ENCODE measurements at places on chromosomes 11 and 22.
A peak's percentile ranks its signal among the peaks of the same experiment; 100 is the strongest.

GRCh38 chr11:133339495-133340140 is 192.7 kb downstream of the OPCML start:
- DNase-seq, result no peak

DNA sequence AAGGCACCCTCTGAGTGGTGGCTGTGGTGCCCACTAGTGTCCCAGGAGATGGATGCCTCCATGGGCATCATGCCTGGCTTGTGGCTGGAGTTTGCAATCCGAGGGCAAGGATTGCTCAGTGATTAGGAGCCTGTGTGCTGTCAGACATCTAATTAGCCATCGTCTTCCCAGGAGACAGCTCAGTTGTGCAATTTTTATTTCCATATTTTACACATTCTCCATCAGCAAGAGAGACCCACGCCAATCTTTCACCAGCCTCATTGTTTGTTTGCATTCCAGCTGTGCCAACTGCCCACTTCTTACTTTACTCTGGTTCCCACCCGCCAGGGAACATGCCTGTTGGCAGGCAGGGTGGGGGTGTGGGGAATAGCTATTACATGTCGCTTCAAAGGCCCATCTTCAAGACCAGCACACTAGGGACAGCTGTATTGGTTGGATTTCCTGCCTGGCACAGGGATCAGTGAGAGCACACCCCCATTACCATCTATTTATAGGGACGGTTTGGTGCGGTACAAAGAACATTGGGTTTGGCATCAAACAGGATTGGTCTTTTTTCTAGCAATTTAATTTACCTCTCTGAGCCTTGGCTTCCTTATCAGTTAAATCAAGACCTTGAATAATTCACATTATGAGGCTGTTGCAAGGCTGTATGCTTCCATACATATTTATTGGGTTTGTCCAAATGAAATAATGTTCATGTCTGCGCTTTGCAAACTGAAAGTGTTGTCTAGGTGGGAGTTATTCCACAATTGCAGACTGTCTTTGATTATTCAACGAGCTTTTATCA is 80.7 kb upstream of the NAV2 start:
- no peak for DNase-seq

GRCh38 chr11:111185266-111185665 is 60.3 kb upstream of the POU2AF2 start:
- DNase-seq, result no peak

DNA sequence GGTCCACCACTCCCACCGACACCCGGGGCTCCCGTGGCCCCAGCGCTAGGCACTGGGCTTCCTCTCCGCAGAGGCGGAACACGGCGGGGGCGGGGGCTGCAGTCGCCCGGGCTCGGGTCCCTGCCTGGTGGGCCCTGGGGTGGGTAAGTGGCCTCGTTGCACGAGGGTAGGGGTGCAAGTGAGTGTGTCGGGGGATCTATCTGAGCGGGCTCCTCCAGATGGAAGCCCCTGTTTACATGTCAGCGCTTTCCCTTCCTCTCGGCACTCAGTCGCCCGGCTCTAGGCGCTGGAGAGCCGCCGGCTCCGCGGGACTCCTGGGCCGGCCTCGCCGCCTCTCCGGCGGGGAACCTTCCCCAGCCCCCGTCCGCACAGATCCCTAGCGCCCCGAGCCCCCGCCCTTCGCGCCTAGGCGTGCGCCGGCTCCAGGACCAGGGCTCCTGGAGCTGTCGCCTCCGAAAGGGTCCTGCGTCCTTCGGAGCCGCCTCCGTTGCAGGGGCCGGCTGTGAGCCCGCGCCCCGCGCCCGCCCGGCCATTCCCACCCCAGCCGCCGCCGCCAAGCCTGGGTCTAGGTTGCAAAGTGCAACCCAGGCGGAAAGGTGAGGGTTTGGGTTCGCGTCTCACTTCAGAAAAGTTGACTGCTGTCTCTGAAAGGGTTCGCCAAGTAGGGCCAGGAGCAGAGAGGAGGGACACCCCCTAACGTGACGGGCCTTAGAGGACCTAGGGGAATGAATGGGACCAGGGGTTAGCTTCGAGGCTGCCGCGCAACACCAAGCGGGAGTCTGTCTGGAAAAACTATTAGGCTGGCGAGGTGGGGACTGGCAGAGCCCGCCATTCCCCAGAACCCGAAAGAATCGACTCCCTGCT is 978 bp downstream of the FLI1 start:
- DNase-seq, result no peak

- no peak for DNase-seq
Measured at GRCh38 chr11:40030867-40031266, 1428.6 kb downstream of the LRRC4C start.

- DNase-seq, result no peak
Measured at GRCh38 chr22:32130464-32130863, 28.6 kb downstream of the C22orf42 start.

DNA sequence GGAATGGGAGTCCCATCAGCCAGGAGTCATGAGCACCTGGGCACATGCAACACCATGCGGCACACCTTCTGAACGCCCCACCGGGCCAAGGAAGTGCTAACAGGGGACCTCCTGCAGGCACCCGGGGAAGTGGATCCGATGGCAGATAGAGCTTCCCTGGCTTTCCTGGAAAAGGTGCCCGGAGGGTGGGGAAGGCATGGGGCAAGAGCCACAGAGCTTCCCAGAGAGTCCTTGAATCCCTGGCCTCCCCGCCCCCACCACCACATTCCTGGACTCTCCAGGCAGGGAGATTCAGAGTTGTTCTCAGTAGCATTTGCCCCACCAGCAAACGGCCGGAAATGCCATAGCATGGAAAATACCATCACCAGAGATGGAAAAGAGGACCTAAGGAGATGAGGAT is 8.3 kb downstream of the TRIM29 start:
- no peak for DNase-seq

GRCh38 chr22:40215266-40215665 is 37.5 kb downstream of the TNRC6B start:
- DNase-seq, result no peak

DNA sequence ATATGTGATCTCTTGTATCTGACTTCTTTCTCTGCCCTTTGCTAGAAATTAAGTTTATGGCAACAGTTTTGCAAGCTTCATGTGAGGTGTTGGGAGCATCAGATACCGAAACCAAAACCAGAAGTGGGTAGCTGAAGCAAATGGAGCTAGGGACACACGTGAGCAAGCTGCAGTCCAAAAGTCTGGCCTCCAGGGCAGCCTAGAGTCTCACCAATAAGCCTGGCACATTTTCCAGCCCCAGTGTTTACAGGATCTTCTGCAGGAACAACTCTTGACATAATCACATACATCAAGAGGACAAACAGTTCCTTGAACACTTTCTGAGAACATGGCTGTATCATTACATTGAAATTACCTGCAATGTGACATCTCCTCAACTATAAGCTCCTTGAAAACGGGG is 114.1 kb downstream of the LARGE1 start:
- DNase-seq, result no peak

- DNase-seq, result peak; percentile 35
Measured at GRCh38 chr11:68142028-68142412, 20.8 kb upstream of the CHKA start.

GRCh38 chr11:2272946-2273280 is 2.5 kb upstream of the ASCL2 start:
- DNase-seq, result no peak

GRCh38 chr11:128334311-128335044 is 252.9 kb downstream of the ETS1 start:
- no peak for DNase-seq

DNA sequence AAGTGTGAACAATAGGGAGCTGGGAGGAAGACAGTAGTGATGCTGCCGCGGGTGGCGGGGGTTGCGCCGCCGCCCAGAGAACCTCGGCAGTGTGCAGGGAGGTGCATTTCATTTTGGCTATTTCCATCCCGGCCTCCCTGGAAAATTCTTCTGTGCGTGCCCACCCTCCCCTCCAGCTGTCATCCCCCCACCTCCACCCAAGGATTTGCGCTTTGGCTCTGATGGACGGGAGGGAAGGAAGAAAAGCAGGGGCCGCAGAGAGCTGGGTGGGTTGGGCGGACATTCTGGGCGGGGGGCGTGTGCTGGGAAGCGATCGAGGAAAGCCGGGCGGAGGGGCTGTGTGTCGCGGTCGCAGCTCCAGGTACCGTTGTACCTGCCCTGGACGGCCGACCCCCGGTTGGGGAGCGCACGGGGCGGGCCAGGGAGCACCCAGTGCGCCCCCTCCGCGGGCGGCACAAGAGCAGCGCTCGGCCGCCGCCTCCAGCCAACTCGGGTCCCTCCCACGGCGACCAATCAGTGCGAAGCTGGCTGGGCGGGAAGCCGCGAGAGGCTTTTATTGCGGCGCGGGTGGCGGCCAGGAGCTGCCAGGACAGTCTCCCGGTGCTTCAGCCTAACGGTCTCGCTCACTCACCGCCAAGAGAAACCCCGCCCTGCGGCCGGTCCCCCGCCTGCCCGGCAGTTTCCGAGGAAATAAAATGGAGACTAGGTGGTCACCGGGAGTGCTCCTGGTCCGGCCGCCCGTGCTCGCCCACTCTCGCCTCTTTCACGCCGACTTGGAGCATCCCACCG is 1.6 kb downstream of the NCAM1 start:
- no peak for DNase-seq

DNA sequence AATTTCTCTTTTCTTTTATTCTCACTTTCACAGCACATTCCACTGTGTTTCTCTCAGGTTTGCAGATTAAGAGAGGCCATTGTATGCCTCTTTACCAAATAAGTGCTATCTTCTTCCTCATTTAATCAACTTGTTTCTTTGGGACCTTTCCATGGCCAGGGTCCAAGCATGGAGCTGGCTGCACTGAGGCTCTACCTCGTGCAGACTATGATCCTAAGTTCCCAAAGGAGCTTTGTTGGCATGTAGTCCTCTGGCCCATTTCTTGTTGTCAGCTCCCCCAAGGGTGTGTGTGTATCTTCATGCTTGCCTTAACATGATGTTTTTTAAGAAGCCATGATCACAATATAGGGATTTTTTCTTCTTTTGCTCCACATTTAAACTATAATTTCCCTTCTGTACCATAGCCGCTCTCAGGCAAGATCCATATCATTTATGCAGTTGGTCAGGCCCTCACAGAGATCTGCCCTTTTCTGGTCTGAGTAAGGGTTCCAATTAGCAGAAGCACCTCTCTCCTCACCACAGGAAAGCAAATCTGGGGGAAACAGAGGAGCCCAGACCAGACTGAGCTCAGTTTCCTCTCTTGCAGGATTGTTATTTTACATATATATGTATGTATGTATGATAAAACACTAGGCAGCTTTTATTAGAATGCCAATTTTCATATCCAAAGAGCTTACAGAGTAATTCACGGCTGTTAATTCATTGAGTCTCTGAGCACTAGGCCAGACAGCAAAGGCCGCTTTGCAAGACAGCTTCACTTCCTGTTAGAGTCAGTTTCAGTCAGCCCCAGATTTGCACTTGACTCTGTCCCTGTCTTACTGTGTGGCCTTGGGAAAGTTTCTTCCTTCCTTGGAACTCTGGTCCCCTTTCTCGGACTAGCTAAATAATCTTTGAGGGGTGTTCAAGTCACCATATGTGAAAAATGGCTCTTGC is 34.3 kb downstream of the CYB5R2 start:
- no peak for DNase-seq

DNA sequence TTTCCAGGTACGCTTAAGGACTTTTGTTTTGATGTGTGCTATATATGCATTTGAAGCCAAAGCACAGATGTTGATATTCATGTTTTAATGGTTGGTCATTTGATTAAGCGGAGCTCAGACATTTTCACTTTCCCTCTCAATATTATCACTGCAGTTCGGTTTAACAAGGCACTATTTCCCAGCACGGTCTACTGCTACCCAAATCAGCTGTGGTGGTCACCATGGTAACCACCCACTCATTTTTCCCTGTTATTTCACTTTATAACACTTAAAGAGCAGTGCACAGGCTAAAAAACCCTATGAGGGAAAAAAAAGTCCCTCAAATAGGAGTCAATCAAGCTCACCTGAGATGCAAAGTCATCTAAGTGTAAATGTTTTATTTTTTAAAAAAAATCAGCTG is 439.6 kb upstream of the CCDC90B start:
- no peak for DNase-seq

DNA sequence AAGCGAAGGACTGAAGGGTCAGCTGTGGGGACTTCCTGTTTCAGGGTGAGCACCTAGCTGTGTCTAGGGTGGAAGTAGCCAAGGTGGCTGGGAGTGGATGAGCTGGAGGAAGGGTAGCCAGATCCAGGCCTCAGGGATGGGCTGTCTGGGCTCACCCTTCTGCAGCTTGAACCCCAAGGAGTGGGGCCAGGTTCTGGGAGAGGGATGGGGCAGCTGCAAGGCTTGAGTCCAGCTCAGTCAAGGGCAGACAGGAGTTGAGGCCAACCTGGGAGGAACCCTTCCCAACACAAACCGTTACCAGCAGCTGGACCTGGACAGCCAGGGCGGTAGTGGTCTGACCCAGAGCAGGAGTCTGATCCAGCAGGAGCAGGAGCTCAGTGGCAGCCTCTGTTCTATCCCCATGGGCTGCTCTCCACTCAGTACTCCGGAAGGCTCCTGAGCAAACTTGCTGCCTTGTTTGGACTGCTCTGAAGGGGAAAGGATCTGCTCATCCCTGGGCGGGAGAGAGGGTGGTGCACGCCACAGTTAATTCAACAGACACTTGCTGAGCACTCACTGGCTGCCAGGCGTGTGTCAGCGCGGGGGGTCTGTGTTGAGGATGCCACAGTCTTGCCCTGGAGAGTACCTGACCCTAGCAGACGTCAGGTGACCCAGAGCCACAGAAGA is 53.8 kb upstream of the THY1 start:
- no peak for DNase-seq

GRCh38 chr11:104422324-104422944 is 258.5 kb upstream of the PDGFD start:
- DNase-seq, result no peak

- DNase-seq, result no peak
Measured at GRCh38 chr11:20739107-20739506, 69.7 kb downstream of the NELL1 start.
